ENCODE measurements at places on chromosomes 11 and 22.

GRCh38 chr11:44083433-44083832 is 12.0 kb upstream of the EXT2 start:
- DNase-seq, result no peak

DNA sequence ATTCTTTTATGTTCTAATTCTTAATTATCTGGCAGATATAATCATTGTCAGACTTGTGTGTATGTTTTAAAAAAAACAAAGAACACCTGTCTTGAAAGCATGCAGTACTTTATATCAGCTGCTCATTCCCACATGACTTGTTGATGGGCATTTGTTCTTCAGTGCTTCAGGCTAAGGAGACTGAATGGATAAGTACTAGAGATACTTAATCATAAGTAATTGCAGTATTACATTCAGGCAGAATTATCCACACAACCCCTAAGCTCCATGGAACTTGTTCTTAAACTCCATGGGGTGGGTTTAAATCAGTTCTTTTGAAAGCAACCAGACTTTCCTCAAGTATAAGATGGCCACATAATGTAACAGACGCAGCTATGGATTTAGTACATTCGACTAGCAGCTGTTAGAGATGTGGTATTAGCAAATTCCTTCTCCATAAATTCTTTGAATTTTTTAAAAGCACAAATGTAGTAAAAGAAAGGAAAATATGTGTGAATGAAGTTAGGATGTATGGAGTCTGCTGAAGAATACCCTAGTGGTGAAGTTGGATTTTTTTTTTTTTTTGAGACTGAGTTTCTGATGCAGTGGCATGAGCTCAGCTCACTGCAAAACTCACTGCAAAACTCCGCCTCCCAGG is 3.0 kb downstream of the JAM3 start:
- no peak for DNase-seq

- no peak for DNase-seq
These were observed 726 bp downstream of the PKNOX2 start for GRCh38 chr11:125165111-125165842.

- peak; percentile 53 for DNase-seq
These were observed 28.4 kb upstream of the HMOX1 start for GRCh38 chr22:35352214-35353111.

DNA sequence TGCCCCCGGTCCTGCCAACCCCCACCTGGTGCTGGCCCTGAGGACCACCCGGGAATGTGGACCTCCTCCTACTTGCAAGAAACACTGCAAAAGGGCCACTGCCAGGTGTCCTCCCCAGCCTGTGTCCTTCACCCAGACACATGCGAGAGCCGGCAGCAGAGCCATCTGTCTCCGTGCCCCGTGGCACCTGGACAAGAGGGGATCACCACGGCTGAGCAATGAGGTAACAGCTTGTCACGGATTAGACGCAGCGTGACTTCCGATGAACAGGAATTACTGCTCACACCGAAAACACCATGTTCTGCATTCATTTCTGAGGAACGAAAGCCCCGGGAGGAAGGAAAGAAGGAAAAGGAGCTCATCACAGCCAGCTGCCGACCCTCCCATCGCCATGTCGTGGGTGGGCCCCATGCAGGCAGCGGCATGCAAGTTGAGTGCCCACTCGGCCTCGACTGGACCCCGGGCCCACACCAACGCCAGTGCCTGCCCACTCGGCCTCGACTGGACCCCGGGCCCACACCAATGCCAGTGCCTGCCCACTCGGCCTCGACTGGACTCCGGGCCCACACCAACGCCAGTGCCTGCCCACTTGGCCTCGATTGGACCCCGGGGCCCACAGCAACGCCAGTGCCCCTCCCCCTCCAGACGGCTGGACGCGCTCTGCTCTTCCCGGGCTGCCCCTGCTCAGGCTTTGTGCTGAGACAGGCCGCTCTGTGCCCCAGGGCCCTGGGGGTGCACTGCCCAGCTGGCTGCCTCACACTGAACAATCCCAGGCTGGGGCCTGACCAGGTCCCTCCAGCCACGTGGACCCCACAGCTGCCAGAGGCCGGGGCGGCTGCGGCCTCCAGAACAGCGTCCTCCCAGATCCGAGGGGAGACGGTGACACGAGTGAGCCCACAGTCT is 22.0 kb downstream of the CHID1 start:
- no peak for DNase-seq

DNA sequence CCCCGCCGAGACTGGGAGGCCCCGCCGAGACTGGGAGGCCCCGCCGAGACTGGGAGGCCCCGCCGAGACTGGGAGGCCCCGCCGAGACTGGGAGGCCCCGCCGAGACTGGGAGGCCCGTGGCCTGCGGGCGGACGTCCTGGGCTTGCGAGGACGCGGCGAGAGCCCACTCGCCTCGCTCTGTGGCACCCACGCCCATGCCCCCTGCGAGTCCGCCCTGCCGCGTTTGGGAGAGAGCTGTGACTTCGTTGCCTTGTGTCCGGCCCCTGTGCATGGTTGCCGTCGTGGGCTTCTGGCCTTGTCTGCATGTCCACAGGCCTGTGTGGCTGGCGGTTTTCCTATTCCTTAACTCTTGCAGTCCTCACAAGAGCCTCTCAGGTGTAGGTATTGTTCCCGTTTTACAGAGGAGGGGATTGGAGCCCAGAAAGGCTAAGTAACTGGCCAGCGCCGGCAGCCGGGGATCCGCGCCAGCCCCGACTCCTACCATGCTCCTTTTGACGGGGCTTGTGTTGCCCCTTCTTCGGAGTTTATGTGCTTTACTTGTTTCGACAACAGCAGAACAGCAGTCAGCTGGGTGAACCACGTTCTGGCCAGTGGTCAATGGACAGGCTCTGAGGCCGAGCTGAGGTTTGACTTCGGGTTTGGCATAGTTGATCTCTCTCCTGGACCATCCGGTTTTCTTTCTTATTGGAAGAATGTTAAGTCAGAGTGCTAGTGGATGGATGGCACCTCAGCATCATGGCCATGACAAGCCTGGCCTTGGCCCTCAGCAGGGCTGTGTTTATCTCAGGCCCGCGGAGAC is 741 bp downstream of the PHRF1 start:
- DNase-seq, result no peak

DNA sequence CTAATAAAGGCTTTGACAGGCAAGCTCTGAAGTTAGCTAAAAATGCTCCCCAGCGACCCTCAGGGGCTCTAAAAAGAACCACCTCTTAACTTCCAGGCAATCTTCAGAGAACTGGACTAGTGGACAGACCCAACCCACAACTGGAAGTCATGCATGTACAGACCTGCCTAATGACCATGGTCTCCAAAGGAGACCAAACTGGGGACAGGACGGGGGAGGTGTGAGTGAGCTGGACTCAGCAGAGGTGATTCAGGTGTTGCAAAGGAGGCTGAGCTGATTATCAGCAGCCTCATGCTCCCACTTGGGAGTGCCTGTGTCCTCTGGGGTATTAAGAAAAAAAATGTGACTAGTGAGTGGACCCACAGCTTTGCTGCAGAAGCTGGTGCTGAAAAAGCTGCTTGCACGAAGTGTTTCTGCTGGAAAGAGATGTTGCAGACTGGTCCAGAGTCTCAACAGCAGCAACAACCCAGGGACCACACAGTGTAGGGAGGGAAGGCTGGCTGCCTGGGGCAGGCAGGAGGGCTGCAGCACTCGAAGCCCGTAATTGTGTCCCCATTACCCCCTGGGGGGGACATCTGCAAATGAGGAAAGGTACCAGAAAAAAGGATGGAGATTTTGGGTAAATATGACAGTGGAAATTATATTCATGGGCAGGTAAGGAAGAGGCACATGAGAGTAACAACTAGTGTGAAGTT is 35.3 kb downstream of the PITPNB start:
- no peak for DNase-seq

- peak; percentile 73 for DNase-seq
These were observed 26.9 kb downstream of the SNAP29 start for GRCh38 chr22:20885557-20886323.

DNA sequence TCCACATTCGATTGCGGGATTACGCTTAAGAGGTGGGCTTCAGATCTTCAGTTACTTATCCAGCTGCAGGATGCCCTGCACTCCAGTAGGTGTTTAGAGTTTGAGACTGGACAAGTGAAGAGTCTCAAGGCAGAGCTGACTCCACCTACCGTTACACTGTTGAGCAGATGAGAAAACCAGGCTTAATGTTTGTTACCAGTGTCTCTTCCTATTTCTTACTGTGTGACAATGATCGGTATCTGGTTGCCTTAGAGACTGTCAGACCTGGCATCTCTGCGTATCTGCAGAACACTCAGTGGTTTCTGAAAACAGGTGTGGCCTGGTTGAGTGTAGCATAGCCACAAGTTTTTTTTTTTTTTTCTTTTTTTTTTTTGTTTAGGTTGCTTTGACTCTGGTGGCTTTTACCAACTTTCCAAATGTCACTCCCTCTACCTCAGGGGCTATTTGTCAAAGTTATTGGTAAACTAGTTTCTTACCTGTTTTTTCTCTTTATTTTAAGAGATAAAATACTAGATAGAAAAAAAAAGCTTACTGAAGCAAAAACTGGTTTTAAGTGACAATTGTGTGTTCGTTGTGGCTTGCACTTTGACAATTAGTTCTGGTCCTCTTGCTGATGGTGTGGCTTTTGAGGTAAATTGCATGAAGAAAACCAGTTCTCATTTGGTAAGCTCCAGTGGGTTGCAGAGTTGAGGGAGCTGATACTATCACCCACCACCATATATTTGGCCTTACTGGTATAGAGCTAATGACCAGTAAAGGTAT is 284.8 kb downstream of the ETS1 start:
- no peak for DNase-seq

GRCh38 chr11:66985508-66986177 is 10.5 kb downstream of the C11orf86 start:
- no peak for DNase-seq

DNA sequence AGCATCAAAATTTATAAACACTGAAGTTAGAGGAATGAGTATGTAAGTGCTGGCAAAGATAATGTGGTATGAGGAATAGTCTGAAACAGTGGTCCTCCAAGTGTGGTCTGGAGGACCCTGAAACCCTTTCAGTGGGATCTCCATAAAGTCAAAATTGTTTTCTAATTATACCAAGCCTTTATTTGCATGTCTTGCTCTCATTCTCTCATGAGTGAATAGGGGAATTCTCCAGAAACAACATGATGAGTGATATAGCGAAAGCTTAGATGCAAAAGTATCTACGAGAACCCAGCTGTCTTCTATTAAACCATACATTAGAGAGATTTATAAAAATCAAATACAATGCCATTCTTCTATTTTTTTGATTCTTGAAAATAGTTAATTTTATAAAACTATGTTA is 145.0 kb upstream of the RAG2 start:
- DNase-seq, result no peak

- DNase-seq, result peak; percentile 36
These were observed 7.5 kb upstream of the C11orf97 start for GRCh38 chr11:94504689-94505293.

Data from fibroblast of gingiva (primary cell).